ENCODE measurements at places on chromosomes 3 and 15.

DNA sequence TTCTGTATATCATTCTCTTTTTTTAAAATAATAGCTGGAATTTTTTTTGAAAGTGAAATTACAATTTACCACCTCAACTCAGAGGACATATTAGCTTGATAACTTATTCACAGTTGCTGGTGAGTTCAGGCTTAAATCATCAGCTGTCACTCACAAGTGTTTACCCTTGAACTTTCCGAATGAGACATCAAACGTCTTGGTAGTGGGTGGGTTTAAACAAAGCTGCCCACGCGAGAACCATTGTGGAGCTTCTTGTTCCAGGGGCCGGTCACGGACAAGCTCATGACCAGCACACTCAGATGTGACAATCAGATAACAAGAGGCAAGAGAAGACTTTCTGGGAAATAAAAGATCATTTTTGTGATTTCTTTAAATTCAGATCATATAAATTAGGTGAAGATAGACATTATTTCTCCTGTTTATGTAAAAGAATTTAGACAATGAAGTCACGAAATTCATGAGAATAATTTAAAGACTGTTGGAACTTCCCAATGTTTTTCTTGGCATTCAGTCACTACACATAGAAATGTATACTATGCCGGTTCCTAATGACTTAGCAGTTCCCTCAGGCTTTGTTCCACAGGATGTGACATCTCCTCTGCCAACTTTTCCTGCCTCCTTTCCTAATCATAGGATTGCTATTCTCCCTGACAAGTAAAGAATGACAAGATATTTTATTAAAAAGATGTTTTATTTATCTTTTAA lies 29.3 kb downstream of the BTD start:
- DNase-seq = no peak

GRCh38 chr15:88810446-88810845 lies 7.2 kb downstream of the ACAN start:
- DNase-seq = no peak

- DNase-seq = peak; percentile 2
Observed at GRCh38 chr3:120093119-120093910, 932 bp downstream of the GSK3B start.

GRCh38 chr3:181344331-181344730 lies 354.8 kb upstream of the DNAJC19 start:
- DNase-seq = no peak

GRCh38 chr3:17322106-17322793 lies 420.2 kb downstream of the TBC1D5 start:
- DNase-seq = no peak

- no peak for DNase-seq
Observed at GRCh38 chr15:33494306-33494705, 183.5 kb downstream of the RYR3 start.

- DNase-seq = no peak
Observed at GRCh38 chr15:69496001-69496400, 43.4 kb downstream of the RPLP1 start.

GRCh38 chr15:25863111-25863967 lies at the start of gene ATP10A:
ATP10A (minus strand) TSS chr15:25863327; CDS start chr15:25863096, 231 bp downstream.
- DNase-seq = no peak

GRCh38 chr3:151630938-151631441 lies 102.7 kb upstream of the AADACL2 start:
- no peak for DNase-seq

- DNase-seq = no peak
Observed at GRCh38 chr3:28982906-28983305, 298.0 kb upstream of the RBMS3 start.

GRCh38 chr15:95989392-95989791 lies 341.1 kb upstream of the NR2F2 start:
- DNase-seq = no peak

DNA sequence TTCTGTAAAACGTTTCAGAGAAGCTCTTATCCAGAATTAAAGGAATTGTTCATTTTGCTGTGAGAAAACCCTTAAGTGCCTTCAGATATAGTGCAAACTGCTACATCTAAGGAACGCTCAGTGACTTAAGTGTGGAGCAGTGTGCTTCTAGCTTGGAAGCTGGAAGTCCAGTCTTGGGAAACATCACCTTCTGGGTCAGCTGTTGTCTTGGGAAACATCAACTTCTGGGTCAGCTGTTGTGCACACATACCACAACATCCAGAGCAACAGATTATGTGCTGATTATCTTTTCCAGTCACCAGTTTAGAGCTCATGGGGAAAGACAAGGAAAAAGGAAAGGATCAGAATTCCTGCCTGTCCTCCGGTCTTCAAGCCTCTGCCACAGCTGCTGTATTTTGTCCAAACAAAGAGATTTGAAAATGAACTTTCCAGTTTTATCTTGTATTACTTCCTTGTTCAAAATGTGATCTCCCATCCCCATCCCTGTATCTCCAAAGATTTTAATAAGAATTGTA lies 713.6 kb downstream of the NSUN3 start:
- no peak for DNase-seq

- no peak for DNase-seq
Observed at GRCh38 chr3:154177406-154177805, 56.2 kb downstream of the ARHGEF26 start.

DNA sequence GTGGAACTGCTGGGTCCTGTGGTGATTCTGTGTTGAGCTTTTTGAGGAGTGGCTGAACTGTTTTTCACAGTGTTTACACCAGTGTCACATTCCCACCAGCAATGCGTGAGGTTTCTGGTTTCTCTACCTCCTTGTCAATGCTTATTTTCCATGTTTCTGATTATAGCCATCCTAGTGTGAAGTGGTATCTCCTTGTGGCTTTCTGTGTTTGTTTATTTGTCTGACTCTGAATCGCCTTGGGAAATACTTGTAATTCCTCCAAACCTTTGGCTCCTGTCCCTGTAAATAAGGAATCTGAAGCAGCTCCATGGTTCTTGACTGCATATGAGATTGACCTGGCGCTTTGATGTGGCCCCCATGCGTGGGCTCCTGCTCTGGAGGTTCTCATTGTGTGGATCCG lies 20.6 kb downstream of the FAN1 start:
- no peak for DNase-seq

DNA sequence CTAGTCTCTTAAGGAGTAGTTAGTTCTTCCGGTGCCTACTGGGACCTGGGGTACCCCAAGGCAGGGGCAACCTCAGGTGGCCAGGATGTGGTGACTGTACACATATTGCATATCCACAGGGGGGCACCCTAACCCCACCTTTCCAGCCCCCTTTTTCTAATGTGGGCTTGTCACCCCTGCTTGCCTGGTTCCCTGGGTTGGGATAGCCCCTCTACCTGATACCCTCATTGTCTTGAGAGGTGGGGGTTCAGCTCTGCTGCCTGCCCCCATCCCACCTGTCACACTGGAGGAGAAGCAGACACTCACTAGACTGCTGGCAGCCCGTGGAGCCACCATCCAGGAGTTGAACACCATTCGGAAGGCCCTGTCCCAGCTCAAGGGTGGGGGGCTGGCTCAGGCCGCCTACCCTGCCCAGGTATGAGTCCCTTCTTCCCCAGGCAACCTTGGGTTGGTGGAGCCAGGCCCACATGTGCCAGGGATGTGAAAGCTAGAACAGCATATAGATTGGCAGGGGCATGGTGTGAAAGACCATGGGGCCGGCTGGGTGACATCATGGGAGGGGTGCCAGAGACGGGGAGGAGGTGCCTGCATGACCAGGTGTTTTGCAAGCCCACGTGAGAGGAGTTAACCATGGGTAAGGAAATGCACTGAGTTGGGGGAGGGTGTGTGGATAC lies 4.0 kb downstream of the GLYCTK start:
- DNase-seq = no peak

DNA sequence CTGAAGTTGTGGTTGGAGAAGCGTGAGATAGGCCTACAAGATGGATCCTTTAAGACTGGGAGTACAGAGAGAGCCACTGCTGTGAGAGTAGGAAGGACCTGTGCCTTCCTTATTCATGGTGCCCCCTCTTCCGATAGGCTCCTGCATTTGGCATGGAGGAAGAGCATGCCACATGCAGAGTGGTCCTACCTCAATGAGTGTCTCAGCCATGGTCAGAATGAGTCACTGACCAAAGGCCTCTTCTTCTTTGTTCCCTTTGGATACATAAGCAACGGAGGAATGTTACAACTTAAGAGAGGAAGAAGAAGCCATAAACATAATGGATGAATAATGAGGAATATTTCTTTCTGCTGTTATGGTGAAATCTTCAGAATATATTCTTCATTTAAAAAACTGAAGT lies 681.2 kb upstream of the GRM7 start:
- no peak for DNase-seq

DNA sequence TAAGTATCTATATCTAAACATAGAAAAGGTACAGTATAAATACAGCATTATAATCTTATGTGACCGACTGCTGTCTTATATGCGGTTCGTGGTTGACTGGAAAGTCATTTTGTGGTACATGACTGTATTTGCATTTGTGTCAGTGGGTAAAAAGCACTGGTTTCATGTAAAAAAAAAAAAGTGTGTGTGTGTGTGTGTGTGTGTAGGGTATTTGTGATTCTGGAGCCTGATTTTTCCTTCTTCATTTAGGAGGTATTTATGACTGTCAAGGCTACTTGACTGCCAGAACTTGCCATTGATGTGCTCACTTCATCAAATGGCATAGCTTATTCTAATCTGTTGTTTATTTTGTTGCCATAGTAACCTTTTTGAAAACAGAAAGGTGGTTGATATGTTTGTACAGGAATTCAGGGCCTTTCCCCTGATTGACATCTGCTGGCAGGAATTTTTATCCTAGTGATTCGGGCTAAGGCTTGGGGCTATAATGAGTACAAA lies 63.2 kb downstream of the AKAP13 start:
- DNase-seq = no peak

DNA sequence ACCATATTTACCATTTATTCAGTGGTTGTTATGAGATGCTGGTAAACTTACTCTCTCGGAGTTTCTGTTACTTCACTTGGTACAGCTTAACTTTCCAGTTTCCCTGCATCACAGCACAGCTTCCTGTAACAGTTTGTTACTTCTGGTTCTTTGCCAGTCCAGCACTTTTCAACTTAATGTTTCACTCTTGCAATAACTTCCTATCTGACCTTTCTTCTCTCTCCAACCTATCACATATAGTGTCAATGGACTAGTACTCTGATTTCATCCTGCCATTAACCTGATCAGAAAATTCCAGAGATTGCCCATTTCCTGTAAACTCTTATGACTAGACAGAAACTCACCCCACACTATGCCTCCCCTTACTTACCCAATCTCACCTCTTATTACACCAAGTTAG lies 3.9 kb upstream of the ATP11B start:
- no peak for DNase-seq

GRCh38 chr3:113054552-113054951 lies 63.8 kb downstream of the GTPBP8 start:
- DNase-seq = no peak

DNA sequence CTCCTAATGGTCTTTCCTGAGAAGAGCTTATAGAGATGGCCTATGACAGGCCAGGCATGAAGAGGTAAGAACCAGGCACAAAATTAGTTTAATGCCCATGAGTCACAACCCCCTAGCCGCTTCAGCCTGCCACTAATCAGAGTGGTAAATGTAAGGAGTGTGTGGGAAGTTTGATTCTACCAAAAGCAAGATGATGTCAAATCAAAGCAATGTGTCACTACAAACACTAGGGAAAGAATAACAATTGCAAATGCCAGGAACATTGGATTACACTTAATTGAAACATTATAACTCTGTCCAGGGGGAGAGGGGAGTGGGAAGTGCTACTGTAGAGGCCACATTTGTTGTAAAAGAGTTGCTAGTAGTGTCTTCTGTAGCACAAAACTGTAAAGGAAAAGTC lies 596.6 kb upstream of the AGTR1 start:
- no peak for DNase-seq

DNA sequence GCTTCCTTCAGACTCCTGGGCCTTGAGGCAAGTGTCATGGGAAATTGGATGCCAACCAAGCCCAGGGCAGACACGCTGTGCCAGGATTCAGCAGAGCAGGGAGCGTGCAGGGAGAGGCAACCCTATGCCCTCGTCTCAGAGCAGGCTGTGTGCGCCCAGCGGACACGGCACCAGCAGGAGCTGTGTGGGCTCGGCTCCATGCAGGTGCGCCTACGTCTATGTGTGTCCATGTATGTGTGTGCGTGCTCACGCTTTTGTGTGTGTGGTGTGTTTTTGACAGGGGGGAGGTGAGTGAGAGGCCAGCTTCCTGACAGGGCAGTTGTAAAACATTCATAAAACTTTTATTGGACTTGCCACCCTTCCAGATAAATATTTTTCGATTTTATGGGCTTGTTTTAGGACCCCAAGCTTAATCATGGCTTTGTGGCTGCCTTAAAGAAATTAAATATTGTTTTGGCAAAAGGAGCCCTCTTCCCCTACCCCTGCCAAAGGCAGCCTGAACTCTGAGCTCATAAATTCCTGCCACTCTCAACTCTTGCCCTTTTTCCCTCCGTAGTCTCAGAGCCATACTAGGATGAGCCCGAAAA lies 84.4 kb downstream of the DNAJB8 start:
- DNase-seq = no peak

- no peak for DNase-seq
Observed at GRCh38 chr3:154275965-154276364, 48.3 kb downstream of the DHX36 start.

- no peak for DNase-seq
Observed at GRCh38 chr3:70606018-70606417, 293.6 kb upstream of the MDFIC2 start.

DNA sequence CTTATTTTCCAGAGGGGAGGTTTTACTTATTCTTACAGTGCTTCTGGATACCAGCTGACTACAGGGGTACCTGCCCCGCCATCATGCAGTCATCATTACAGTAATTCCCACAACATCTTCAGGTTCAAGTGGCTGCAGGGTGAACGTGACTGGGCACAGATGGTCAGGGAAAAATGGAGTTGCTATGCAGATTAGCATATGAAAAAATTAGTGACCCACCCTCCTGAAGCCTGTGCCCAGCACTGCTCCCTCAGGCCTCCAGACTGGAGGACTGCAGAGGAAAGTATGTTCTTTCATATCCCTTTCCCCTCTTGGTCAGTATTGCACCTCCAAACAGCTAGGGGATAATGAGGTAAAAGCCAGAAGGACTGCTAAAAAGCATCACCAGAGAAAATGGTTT lies 937.9 kb downstream of the TUSC7 start:
- no peak for DNase-seq

DNA sequence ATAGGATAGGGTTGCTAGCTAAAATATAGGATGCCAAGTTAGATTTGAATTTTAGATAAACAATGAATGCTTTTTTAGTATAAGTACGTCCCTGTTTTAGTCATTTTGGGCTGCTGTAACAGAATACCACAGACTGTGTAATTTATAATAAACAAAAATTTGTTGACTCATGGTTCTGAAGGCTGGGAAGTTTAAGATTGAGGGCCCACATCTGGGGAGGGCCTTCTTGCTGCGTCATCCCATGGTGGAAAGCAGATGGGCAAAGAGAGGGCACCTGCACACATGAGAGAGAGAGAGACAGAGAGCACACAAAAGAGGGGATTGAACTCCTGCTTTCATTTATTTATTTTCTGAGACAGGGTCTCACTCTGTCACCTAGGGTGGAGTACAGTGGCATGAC lies 246.5 kb downstream of the EPHB1 start:
- DNase-seq = no peak

DNA sequence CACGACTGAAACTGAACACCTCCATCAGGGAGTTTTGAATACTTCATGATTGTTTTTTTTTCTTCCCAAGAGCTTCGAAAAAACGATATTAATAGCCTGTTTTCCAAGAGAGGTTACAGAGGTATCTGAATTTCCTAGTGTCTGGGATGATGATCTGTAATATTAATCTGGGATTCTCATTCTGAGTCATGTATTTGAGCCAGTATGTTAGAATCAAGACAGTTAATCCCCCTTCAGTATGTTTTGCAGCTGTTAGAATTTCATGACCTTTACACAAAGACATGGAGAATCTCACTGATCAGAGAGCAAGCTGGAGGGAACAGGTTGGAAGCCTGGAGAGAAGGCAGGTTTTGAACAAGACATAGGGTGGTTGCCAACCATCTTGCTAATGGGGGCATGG lies 234.5 kb upstream of the GAP43 start:
- DNase-seq = no peak

All from occipital lobe (tissue), 3 donors.